ENCODE measurements at places on chromosomes 1 and 21.

DNA sequence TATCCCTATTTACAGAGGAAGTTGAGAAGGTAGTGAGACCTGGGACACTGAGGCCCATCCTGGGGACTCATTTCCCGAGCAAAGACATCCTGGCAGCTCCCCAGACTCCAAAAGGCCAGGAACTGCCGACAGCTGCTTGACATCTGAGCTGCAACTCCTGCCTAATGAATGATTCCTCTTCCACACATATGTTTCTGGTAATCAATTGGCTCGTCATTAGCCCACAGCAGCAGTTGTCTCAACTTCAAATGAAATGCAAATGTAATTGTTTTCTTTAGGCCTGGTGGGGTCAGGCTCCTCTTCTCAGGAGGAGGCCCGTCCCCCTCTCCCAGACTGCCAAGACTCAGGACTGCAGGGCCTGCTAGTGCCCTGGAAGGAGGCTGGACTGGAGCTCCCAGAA is 61.8 kb upstream of the DISP3 start:
- no peak for DNase-seq

- DNase-seq: no peak
Observed at GRCh38 chr1:179779645-179780272, 36.7 kb downstream of the FAM163A start.

DNA sequence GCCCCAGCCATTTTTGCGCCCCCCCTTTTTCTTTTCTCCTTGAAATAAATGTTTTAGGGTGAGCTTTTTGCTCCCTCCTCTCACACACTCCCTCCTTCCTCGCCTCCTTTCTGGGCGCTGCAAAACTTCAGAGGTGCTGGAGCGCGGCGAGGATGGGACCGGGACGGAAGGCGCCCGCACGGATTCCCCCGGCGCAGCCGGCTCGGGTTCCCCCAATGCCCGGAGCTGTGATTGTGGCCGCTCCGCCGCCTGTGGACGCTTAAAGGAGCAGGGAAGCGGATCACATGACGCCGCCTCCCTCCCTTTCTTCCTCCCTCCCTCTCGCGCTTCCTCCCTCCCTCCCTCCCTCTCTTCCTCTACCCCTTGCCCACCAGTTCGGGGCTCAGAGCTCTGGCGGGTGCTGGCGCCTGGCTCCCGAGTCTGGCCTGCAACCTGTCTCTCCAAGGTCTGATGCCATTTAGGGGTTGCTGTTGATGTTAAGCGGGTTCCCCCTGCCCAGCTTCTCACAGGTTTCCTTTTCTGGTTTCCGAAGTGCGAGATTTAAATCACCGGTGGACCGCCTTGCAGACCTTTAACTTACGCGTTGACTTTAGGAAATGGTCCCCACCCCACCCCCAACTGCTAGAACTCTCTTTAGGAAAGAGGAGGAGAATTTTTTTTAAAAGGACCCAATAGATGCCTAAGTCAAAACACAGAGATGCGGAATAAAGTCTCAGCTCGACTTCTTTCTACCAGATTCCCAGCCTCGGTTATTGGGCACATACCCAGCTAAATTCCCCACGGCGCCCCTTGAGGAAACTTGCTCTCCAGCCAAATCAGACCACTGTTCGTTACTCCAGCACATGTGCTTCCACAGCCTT is at the start of gene WLS:
WLS (minus strand) TSS at position 235 of the 860 bp plus-strand sequence; CDS start at position 11, 224 bp downstream.
- DNase-seq: no peak

DNA sequence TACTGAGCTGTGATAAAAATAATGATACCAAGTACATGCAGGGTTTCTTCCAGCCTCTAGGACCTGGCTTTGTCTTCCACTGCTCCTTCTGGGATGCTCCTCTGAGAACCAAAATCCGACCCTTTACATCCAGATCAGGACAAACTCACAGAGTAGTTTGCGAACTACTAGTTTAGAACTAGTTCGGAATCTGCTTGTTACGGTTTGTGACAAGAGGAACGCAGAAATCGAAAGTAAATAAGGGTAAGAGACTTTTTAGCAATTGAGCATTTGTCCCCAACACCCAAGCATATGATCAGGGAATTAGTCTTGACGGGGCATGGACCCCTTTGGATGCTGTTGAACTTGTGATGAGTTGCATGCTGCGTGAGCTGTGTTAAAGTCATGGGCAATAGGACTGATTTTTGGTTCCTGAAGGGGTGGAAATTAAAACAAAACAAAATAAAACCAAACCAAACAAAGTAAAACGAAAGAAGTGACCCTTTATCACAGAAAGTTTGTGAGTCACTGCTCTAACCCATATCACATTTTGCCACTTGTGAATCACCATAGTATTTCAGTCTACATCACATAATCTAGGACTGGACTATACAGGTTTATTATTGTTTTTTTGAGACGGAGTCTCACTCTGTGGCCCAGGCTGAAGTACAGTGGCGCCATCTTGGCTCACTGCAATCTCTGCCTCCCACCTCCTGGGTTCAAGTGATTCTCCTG is 35.7 kb upstream of the ERRFI1 start:
- DNase-seq: no peak

DNA sequence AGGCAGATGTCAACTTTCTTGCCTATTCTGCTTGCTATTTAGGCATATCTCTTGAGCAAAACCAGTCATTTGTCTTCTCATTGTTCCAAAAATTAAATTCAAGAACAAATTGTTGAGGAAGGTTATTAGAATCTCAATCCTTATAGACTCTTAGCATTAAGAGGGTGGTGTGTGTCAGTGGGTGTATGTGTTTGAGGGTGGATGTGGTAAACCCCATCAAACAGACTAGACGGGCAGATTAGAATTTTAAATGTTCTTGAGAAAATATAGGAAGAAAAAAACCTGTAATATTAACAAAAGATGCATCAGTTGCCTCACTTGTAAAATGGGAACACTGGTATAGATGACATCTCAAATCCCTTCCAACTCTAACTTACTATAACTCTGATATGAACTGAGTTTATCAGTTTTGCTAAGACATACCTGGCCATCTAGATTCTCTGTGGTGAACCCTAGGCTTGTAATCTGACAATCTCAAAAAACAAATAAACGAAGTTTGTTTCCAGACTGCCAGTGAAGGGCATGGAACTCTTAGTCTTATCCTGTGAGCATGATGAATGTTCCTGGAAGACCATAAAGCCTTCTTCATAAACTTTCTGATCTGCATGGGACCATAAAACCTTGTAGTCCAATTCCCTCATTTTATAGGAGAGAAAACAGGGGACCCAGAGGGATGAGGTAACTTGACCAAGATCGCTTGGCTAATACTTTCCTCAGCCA is 176.3 kb upstream of the SGIP1 start:
- DNase-seq: no peak

DNA sequence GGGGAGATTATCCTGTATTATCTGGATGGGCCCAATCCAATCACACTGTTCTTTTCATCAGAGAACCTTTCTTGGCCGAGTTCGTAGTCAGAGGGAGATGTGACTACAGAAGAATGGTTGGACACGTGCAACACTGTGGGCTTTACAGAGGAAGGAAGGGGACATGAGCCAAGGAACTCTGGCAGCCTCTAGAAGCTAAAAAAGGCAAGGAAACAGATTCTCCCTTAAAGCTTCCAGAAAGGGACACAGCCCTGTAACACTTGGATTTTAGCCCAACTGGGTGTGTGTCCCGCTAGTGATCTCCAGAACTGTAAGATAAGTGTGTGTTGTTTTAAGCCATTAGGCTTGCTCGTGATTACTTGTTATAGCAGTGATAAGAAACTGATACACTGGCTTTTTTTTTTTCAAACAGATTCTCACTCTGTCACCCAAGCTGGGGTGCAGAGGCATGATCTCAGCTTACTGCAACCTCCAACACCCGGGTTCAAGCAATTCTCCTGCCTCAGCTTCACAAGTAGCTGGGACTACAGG is 53.9 kb upstream of the FBXO28 start:
- no peak for DNase-seq

DNA sequence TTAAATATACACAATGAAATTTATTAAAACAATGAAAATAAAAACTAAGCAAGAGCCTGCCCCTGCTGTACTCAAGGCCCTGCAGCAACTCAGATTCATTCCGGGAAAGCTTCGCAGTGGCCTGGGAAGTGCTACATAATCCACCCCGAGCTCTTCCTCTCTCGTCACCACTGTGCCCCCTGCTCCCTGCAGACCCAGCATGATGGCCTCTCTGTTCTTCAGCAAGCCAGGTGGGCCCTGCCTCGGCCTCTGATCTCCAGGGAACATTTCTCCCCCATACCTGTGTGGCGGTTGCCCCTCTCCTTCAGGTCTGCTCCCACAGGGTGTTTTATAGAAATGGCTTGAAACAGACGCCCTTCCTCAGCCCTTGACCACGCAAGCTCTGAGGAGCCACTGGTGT is 10.6 kb downstream of the RNF187 start:
- DNase-seq: no peak

- no peak for DNase-seq
Observed at GRCh38 chr21:39400173-39400572, 45.4 kb downstream of the LCA5L start.

GRCh38 chr1:29752141-29752540 is 515.8 kb downstream of the PTPRU start:
- DNase-seq: no peak

DNA sequence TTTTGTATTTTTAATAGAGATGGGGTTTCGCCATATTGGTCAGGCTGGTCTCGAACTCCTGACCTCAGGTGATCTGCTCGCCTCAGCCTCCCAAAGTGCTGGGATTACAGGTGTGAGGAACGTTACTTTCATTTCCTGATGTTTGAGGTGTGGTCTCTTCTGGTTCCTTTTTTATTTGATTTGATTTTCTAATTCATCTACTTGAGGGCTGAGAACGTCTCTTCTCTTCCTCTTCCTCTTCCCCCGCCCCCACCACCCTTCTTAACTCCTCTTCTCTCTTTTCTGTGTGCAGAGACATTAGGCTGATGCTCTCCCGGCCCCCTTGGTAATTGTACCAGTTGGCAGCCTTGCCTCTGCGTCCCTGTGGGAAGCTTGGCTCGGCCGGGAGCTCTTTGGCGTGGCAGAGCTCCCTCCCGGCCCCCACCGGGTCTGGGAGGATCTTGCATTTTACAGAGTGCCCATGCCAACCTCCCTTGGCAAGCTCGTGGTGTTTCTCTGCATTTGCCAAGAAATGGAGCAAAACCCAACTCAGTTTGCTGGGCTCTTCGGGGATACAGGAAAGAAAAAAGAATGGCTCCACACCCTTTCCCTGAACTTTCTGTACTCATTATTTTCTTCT is 19.9 kb downstream of the CRYAA start:
- DNase-seq: no peak

DNA sequence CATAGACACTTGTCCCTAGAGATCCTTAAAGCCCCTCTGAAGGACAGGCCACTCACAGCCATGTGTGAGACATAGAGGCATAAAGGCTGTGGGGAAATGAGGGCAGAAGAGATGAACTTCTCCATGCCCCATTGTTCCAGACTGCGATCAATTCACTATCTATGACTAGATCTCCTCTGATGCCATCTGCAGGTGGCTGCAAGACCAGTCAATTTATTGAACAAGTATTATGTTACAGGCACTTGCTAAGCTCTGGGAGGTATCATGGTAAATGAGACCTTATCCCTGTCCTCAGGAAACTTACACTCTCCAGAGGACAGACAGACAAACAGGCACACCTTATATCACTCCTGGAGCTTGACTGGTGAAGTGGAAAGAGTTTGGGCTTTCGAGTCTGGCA is 22.9 kb downstream of the UBIAD1 start:
- no peak for DNase-seq

- DNase-seq: no peak
Observed at GRCh38 chr1:45804669-45804969, 1.2 kb downstream of the MAST2 start.

DNA sequence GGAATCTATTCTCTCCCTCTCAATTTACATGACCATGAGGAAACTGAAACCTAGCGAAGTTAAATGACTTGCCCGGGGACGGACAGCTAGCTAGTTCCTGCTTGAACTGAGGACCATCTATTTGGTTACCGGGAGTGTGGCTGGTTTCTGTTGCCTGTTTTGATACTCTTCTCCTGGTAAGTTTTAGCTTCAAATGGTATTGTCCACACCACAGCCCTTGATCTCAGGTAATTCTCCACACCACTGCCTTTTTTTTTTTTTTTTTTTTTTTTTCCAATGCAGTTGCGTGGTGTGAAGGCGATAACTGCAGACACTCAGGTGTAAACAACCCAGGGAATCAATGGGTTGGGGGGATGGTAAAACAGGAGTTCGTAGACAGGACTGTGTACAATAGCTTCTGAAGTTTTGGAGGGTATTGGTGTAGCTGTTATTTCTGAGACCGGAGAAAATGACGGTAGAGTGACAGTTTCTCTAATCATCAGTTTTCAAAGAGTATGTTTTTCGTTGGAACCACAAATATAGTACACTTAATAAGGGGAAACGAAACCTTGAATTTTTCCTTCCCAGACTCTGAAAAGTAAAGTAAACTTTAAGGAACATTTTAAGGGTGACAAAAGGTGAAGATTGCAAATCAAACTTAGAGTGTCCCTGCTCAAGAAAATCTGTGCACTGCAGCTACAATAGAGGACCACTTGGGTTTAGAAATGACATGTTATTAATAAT is 125.3 kb upstream of the CACYBP start:
- DNase-seq: no peak
